NCI-H446 treated with DMSO at 0.1 percent for 48 hours (cell line): ENCODE measurements at places on chromosomes 7 and 10.

- DNase-seq = no peak
Measured at GRCh38 chr10:22683140-22683389, 31.3 kb downstream of the PIP4K2A start.

- DNase-seq = no peak
Measured at GRCh38 chr7:6306471-6306870, 34.0 kb upstream of the CYTH3 start.

DNA sequence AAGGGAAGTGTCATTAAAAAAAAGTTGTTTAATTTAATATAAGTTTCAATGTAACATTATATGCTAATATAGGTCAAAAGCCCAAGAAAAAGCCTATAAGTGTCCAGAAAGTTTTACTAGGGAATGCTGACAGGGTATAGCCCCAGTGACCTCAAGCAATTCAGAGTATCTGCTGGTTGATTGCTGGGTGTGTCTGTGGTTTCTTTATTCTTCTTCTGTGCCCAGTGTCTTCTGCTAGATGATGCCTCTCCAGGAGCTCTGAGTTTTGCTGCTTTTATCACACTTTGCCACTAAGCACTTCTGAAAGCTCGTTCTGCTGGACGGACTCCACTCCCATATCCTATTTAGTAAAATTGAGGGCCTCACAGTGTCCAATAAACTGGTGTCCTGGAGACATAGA is 212.2 kb upstream of the NRG3 start:
- no peak for DNase-seq

DNA sequence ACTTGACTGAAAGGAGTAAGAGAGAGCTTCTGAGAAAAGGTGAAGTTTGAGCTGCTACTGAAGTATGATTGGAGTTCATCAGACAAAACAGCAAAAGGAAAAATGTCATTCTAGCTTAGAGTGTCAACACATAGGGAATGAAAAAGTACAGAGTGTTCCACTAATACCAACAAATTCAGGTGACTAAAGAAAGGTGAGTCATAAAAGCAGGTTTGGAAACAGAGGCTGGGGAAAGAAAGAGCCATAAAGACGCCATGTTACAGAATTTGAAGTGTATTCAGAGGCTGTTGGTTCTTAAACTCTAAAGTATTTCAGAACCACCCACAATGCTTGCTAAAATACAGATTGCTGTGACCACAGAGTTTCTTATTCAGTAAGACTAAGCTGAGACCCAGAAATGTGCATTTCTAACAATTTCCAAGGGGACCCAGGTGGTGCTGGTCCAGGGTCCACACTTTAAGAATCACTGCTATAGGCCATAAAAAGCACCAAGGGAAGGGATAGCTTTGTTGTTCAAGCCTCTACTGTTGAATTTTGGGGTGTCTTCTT is 143.1 kb downstream of the ELAPOR2 start:
- no peak for DNase-seq

DNA sequence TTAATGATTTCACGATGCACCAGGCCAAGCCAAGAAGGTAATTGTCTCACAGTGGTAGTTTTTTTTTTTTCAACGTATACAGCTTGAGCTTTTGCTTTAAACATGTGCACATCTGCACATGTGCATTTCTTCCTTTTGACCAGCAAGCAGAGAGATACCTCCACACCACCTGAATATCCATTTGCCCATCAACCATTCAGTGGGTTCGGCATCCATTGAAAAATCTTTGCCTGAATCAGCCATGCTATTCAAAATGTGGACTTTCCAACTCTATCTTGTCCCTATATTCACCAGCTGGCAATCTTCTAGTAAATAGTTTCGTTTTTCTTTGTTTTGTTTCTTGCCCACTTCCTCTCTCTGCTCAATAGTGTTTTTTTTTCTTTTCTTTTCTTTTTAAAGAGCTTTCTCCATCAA is 7.7 kb upstream of the TRA2A start:
- DNase-seq = no peak

DNA sequence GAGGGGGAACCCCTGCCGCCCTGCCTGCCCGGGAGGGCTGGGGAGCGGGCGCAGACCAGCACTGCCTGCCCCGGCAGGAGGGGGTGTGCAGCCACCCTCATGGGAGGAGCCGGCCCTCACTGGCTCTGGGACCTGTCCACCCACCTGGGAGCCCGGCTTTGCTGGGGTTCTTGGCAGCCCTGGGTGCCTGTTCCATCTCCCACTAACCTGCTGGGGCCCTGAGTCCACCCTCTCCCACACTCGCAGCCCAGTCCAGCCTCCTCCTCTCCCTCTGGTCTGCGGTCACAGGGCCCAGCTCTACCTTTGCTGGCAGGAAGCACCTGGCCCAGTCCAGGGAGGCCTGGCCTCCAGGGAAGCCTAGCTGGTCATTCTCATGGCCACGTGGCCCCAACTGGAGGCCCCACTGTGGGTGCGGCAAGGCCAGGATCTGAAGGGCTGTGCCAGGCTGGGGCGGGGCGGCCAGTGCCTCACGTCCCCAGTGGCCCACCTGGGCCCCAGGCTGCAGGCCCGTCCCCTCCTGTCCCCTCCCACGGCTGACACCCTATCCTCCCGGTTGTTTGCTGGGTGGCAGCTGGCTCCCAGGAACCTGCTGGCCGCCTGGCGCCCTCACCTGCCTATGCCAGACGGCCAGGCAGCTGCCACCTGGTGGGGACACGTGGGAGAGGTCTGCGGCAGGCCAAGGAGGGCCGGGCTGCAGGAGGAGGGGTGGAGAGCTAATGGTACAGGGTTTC is at the start of gene TMEM184A:
Gene TMEM184A, minus strand, starts transcription at position 393 of the 731 bp plus-strand sequence. CDS start 721 bp downstream, outside the sequence.
- no peak for DNase-seq

DNA sequence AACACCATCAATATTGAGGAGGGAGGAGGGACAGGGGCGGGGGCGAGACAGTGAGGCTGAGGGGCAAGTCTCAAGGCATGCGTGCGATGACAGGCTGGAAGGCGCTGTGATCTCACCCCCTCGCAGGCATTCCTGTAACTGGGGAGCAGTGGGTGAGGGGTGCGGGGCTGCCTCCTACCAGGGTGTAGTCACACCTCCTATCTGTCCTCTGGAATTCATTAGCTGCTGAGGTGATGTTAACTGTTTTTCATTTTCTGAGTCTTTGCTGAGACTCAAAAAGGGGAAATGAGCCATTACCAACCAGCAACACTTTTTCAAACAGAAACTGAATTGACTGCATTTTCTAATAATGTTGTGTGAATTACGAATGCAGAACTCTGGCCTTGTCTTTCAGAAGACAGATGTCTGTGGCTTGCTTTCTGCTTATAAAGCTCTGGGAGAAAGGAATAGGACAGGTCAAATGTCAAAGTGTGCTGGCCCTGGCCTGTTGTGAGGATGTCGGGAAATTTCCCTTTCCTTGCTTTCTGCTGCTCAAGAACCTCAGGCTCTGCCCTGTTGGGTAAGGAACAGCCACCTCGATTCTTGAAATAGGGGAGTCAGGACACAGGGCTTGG is 23.7 kb upstream of the CDH23 start:
- DNase-seq = no peak

DNA sequence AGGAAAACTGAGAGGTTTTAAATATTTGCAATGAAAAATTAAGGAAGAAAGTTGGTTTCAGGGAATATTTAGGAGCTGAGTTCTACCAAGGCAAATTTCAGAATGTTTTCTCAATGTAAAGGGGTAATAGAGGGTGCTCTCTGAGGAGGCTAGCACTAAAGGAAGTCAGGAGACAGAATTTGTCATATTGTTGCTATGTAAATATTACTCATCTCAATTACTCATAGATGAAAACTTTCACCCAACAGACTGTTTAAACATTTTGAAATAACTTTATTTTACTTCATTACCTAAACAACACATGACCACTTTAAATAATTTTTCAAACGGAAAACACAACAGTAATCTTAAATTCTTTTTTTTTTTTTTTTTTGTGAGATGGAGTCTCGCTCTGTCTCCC is 274.8 kb upstream of the NRG3 start:
- no peak for DNase-seq

GRCh38 chr7:46932676-46933424 is 649.1 kb downstream of the TNS3 start:
- peak; percentile 75 for DNase-seq

DNA sequence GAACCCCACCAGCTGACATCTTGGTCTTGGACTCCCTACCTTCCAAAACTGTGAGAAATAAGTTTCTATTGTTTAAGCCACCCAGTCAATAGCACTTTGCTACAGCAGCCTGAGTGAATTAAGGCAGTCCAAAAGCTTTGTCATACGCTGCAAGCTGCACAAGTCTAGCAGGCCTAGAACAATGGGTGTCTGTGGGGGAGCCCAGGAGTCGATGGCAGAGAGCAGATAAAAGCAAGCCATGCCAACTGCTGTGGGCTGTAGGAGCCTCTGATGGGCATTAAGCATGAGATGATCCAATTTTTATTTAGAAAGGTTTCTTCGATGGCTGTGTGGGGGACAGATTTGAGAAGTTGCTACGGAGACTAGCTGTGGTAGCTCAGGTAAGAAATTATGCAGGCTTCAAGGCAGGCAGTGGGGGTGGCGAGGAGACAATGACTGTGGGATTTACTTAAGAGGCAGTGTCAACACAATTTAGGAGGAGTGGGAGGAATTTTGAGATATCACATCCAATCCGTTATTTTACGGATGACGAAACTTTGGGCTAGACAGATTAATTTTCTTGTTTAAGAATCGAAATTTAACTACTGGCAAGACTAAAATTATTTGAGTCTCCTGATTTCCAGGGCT is 110.4 kb downstream of the NRCAM start:
- DNase-seq = no peak

DNA sequence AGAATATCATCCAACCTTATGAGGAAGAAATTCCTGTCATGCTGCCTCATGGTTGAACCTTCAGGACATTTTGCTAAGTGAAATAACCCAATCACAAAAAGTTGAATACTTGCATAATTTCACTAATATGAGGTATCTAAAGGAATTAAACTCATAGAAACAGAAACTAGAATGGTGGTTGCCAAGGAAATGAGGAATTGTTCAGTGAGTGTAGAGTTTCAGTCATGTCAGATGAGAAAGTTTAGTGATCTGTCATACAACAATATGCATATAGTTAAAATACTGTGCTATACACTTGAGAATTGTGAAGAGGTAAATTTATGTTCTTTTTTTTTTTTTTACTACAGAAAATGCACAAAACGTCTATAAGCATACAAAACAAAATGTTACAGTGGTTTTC is 60.7 kb downstream of the R3HCC1L start:
- no peak for DNase-seq

GRCh38 chr10:27345455-27345920 is 104.9 kb upstream of the ACBD5 start:
- no peak for DNase-seq

DNA sequence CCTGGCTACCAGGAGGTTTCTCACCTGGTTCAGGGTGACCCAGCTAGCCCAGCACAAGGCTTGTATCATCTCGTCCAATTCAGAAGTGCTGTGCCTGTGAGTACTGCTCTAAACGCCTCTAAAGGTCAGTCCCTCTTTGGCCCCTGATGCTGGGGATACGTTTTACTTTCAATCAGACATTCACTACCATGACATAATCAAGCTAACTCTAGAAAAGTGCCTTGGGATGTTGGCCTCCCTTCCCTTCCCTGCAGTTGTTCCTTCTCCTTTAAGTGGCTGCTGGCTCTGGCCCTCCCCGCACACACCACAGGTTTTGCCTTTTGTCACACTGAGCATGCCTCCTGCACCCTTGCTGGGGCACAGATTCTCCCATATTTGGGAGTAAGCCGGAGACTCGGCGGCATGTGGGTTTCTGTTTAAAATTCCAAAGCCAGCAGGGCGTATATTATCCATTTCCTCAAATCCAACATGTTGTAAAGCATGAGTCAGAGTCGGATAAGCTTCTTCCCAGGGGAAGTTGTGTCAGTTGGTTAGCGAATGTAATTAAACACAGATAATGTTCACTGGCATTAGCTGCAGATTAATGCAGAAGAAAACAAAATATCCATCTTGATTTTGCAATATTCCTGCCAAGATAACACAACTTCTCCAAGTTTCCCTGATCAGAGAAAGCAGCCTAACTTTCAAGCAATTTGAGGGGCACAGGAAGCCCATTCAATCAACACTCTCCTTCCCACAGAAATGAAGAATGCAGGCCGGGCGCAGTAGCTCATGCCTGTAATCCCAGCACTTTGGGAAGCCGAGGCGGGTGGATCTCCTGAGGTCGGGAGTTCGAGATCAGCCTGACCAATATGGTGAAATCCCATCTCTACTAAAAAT is 31.8 kb upstream of the VCL start:
- DNase-seq = peak; percentile 69

DNA sequence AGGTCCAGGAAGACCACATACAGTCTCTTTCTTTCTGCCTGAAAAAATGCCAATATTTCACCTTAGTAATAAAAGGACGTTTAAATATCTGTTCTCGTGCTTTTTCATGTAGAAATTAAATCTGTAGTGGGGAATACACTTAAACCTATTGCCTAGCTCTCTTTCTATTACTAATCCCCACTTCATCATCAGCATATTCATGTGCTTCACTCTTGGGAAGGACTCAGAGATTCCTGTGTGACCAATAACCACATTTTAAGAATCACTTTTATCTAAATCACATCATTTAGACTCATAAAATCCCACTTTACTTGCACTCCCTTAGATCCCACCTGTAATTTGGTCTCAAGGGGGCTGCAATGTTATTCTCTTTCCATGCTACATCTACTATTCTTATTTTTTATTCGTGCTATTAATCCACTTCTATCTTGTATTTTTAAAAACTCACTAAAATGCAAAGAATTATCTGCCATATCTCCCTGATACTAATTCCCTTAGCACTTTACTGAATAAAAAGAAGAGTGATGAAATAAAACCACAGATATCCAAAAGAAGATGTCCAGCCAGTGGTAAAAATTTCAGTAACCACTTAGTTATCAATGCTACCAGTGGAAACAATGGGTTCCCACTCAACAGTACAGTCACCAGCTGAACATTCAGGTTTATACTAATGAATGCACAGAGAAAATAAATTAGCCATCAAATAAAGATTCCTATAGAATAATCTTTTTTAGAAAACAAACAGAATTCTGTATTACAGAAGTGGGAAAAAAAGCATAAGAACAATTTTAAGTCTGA is 102.1 kb downstream of the PPP1R17 start:
- DNase-seq = no peak

GRCh38 chr10:77850620-77851231 is 75.8 kb downstream of the DLG5 start:
- DNase-seq = no peak

DNA sequence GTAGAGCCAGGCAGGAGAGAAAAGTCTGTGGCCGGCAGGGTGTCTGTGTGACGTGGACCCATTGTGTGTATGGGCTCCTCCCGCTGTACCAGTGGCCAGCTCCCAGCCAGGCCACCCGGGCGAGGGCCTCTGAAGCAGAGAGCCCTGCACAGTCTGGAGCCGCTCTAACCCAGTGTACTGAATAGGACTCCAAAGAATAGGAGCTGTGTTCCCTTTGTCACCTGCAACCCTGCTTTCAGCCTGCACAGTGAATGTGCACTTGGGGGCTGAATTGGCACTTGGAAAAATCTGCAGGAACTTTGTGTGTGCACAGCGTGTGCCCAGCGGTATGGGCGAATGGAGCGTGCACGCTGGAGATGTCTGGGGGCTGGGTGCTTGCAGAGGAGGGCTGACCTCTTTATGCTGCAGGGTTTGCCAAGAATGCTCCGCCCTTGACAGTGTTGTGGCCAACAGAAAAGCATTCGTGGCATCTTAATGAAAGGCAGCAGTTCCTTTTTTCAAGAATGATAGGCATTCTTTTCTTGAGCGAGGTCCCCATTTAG is 216.2 kb downstream of the AUTS2 start:
- DNase-seq = no peak

GRCh38 chr10:123517426-123517825 is 148.7 kb upstream of the GPR26 start:
- DNase-seq = no peak
